ENCODE measurements at places on chromosomes 11 and 22.

DNA sequence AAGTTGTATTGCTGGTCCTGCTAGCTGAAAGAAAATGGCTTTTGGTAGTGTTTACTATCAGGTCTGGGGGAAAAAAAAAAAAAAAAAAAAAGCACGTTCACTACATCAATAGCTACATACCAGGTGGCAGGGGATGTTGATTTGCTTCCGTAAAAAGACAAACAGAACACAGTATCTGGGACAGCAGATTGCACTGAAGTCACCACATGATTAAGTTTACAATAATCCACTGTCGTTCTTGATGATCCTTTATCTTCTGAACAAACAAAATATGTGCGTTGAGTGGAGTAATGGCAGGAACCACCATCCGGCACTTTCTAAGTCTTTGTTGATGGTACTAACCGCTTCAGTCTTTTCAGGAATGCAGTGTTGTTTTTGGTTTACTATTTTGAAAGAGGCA is 48.7 kb downstream of the DDX6 start:
- DNase-seq: no peak

GRCh38 chr22:31084811-31085492 is 3.8 kb downstream of the SMTN start:
- peak; percentile 89 for DNase-seq

GRCh38 chr11:3087373-3087772 is 30.1 kb upstream of the CARS1 start:
- DNase-seq: no peak

DNA sequence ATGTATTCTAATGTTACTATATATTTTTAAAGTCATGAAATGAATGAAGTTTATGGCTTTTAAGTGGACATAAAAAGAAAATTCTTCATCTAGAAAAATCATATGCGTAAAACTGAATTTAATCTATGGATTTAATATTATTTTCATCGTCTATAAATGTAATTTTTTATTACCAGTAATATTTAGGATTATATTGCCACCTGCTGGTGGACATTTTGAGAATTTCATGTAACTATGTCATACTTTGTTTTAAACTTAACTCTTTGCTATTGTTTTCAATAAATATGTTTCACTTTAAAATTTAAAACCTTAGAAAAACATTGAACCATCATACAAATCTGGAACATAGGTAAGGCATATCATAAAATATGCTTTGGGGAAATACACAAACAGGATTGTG is 66.5 kb upstream of the CEP126 start:
- DNase-seq: no peak

GRCh38 chr11:72627594-72628281 is 46.5 kb downstream of the PDE2A start:
- no peak for DNase-seq

- DNase-seq: no peak
Observed at GRCh38 chr11:130891326-130891725, 25.0 kb downstream of the SNX19 start.

DNA sequence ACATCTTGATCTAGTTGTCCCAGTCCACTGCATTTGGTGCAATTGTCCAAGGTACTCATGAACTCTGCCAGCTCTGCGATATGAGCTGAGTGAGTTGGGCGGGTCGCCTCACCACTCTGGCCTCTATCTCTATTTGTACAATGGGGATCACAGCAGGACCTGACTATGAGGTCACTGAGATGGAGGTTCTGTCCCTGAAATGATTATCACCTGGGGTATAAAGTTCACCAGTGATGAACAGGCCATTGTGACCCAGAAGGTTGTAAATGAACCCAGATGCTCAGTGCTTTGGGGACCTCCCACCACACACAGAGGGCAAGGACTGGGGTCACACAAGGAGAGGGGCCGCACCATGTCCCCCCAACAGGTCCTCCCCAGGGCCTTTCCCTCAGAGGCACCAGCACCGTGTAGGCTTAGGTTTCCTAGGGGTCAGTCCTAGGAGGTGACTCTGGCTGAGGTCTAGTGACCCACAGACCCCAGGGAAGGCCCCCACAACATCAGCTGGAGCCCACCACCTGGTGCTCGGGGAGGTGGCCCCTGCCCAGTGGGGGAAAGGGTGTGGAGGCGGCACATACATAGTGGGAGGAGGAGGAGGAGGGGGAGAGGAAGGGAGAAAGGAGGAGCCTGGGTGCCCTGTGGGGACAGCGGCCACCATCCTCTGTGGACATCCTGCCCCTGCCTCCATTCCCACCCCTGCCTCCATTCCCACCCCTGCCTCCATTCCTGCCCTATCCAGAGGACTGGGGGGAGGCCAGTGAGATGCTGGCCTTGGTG is 25.0 kb upstream of the IGLL1 start:
- no peak for DNase-seq

GRCh38 chr11:22433094-22433455 is 94.9 kb downstream of the SLC17A6 start:
- no peak for DNase-seq

DNA sequence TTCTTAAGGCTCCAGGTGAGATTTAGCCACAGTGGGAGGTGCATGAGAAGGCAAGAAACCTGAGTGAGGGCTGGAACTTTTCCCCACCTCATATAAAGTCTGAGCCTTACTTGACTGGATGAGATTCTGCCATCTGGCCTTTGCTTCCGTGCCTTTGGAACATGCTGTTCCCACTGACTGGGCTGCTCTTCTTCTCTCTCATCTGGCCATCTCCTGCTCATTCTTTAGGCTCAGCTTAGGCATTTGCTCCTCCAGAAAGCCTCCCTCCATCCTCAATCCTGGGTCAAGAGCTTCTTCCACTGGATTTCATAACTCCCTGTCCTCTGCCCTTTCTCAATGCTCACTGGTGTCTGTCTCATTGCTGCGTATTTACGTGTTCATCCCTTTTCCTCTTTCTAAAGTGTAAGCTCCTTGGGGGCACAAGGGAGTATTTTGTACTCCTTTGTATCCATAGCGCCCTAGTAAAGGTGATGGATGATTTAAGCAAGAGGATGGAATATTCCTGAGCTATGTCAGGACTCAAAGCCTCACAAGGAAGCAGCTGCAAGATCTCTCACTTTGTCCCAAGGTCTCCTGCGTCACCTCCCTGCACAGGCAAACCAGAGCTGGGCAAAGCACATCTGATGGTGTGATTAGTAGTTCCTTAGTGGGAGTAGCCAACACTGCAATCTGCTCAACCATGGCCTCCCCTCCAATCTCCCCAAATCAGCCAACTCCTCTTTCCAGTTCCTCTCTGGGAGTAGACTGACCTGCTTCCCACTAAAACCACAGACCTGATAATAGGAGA is 15.3 kb downstream of the HSPA8 start:
- DNase-seq: no peak

GRCh38 chr11:64152841-64153691 is 12.8 kb downstream of the MACROD1 start:
- DNase-seq: peak; percentile 37

DNA sequence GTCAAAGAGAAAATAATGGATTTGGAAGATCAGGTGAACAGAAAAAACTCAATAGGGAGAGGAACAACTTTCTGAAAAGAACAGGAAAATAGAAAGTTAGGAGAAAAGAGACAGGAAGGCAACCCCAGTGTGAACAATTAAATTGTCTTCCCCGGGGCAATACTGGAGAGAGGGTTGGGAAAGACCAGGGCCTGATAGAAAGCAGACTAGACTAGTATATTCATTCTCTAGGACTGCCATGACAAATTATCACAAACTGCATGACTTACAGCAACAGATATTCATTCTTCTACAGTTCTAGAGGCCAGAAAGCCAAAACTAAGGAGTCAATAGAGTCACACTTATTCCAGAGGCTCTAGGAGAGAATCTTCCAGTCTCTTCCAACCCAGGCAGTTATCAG is 482.8 kb downstream of the SOX6 start:
- DNase-seq: no peak

GRCh38 chr11:84243629-84244263 is 957.6 kb upstream of the CCDC90B start:
- no peak for DNase-seq

GRCh38 chr11:93645938-93646337 is 15.5 kb upstream of the CEP295 start:
- no peak for DNase-seq

GRCh38 chr22:18075720-18076497 is 1.9 kb upstream of the PEX26 start:
- DNase-seq: no peak

GRCh38 chr11:5932671-5933070 is 9.4 kb upstream of the OR56A3 start:
- no peak for DNase-seq

DNA sequence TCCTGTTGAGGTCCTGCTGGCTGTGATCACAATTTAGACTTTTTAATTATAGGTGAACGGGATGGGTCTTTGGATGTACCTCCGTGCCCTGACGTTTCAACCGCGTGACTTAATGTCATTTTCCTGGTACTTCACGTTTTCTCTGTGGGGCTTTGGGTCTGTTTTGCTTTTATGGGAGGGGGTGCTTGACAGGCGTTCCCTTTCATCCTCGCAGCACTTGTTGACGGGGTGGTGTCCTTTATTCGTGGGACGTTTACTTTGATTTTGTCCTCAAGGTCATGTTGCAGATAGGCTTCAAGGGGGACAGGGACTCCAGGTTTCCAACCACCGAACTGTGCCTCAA is 994 bp downstream of the PPP6R3 start:
- DNase-seq: no peak

DNA sequence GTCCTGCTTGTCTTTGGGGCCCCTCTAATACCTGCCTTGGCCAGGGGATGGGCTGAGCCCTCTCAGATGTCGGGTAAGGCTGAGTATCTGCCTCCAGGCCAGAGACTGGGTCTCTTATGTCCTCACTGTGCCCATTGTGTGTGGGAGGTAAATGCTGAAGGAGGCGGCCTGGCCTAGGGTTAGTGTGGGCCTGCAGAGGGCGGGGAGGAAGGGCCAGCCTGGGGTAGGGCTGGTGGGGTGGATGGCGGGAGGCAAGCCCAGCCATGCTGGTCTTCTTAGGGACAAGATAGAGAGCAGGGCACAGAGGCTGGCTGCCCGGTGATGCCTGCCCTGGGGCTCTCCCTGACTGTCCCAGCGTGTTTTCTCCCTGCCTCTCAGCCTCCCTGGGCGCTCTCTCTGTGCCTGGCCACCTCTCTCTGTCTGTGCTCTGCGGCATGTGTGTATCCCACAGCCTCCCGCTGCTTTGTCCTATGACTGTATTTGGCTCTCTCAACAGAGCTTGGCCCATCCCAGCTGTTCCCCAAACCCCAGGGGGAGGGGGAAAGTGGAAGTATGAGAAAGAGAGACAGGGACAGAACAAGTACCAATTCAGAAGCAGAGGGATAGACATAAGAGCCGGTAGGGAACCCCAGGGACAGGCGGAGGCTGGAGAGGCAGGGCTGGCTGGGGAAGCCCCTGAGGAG is 57.0 kb downstream of the PDE2A start:
- no peak for DNase-seq

DNA sequence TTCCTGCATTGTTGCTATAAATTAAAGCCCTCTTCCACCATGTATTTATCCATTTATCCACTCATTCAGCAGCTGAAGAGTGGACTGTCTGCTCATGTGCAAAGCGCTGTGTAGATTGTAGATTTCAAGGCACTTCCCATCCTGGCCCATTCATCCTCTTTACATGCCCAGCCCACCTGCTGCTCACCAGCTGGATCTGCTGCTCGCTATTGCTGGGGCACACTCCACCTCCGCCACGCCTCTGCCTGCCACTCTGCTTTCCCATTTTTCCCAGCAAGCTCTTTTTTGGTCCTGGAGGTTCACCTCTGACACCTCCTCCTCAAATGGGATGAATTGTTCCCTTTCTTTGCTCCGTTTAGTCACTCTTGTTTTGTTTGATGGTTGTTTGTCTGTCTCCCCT is 48.3 kb downstream of the CEP164 start:
- DNase-seq: no peak

DNA sequence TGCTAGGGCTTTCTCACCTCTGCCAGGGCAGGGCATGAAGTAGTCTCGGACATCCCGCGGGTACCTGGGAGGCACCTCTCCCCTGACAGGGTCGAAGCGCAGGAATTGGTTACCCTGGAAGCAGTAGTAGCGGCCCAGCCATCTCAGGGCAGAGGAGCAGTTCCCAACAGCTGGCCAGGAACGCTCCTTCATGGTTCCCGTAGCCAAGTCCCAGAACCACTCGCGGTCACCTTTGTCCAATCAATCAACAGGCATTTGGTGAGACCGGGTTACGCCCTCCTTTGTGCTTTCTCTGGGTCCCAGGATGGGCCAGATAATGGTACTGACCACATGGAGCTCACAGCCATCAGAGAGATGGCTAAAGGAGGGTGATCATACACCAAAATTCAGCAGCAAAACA is 3.4 kb downstream of the HPX start:
- DNase-seq: no peak

GRCh38 chr11:35197292-35197691 is 58.3 kb downstream of the CD44 start:
- no peak for DNase-seq

DNA sequence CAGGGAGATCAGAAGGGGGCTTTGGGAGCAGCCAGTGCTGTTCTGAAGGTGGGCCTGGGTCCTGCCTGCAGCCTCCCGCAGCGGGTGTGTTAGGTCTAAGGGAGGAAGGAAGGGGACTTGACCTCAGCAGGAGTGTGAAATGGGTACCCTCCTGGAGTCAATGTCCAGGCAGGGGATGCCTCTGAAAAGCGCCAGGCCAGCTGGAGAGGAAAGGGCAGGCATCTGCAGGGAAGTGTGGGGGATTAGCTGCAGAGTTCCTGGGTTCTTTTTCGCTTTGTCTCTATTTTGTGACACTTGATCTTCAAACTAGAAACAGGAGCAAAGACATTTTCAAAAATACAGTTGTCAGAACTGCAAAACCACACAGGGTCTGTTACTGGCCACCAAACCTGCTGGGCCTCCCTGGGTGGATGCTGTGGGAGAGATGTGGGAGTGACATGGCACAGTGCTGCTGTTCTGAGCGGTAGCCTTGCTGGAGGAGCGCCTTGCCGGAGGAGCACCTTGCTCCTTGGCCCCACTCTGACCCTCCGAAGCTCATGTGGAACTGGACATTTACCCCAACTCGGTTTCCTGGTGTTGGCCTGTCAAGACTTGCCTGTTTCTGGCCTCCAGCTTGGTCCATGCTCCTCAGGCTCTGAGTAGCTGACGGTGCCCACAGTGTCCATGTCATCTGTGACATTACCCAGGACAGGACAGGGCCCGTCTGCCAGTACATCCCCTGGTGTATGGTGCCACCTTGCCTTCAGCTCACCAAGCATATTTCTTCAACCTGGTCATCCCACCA is 25.9 kb downstream of the MED15 start:
- DNase-seq: no peak

GRCh38 chr11:123233975-123234334 is 38.9 kb upstream of the CLMP start:
- no peak for DNase-seq

- no peak for DNase-seq
Observed at GRCh38 chr11:74310857-74311256, 583 bp downstream of the P4HA3 start.

- no peak for DNase-seq
Observed at GRCh38 chr11:47147250-47147649, 29.4 kb downstream of the ARFGAP2 start.

DNA sequence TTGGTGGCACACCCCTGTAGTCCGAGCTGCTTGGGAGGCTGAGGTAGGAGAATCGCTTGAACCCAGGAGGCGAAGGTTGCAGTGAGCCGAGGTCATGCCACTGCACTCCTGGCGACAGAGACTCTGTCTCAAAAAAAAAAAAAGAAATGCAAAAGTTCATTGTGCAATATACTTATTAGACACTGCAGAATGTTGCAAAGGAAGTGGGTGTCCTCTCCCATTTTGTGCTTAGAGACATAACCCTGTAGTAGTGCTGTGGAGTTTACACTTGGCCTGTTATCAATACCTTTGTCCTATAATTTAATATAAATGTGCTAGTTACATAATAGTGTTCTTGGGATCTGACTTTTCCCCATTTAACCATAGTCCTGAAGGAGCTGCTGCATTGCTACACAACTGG is 9.4 kb downstream of the BCL2L13 start:
- no peak for DNase-seq

- no peak for DNase-seq
Observed at GRCh38 chr11:36248436-36248835, 40.8 kb downstream of the COMMD9 start.
